CD4-positive, alpha-beta T cell treated with Interferon alpha-2 for 1 hour (primary cell): ENCODE measurements at places on chromosomes 2 and 18.

GRCh38 chr2:82993609-82994008 lies 1465.5 kb downstream of the SUCLG1 start:
- no peak for DNase-seq

- no peak for DNase-seq
Measured at GRCh38 chr2:237344942-237345341, 69.0 kb downstream of the COL6A3 start.

DNA sequence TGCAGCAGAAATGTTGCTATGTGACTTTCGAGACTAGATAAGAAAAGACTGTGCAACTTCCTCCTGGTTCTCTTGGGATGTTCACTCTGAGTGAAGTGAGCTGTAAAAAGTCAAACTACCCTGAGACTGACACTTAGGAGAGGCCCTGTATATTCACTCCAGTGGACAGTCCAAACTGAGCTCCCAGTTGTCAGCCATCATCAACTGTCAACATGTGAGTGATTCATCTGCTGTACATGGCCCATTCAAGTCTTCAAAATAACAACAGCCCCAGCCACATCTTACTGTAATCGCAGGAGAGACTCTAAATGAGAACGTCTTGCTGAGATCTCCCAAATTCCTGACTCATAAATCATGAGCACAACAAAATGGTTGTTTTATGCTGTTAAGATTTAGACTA lies 8.5 kb upstream of the UNC80 start:
- no peak for DNase-seq

DNA sequence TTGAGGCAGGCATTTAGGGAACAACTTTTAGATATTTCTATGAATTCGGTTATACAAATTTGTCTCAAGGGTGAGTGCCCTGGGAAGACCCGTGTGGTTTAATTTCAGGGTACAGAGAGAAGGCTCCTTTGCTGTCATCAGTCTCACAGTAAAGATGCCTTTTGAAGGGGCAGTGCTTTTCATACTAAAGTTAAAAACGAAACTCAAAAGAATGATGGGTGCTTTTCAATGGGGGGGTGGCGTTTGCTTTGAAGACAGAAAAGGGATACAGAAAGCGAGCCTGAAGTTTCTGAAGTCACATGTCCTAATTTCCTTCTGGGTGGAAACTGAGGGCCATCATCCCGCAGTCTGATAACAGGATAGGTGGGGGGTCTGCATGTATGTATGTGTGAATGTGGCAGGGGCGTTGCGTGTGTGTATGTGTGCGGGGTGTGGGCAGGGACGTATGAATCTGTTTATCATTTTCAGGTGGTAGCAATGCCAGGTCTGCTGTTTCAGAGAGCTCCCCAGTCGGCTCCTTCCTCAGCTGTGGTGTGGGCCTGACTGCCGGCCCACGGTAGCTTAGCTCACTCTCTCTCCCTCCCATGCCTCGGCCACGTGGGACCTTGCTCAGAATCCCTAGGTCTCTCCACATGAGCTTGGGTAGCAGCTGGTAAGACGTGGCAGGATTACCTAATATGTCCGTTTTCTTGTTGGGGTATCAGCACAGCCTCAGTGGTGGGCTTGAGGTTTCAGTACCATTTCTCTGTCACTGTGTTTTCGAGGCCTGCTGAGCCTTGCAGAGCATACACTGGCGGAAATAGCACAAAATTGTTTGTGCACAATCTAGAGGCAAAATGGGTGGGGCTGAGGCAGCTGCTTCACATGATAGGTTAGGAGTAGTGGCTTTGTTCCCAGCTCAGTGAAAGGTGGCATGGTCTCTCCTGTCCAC lies 32.7 kb downstream of the ARHGAP25 start:
- DNase-seq = peak; percentile 68

DNA sequence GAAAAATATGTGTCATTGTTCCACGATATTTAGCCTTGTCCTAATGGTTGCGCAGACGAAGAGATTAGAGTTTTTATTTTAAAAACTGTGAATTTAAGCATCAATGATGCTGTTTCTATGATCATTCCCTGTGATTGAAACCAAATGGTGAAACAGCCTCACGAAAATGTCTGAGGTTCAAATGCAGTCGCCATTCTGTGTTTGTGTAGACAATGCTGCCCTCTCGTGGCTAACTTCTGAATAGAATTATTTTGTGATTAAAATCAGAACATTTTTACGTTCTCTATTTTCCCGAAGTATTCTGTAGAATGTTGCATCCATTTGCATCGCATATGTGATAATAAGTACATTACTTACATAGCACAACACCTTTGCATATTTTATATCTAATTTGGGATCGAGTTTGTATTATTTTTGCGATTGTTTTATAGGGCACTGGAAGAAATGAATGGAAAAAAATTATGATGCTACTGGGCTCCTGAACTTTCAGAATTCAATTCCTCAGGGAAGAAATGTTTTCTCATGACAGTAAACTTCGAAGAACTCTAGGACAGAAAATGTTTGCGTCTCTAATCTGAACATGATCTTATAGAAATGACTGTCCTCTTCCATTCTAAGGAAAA lies 54.8 kb upstream of the CREB1 start:
- DNase-seq = peak; percentile 29

- DNase-seq = no peak
Measured at GRCh38 chr2:238404406-238405216, 22.1 kb upstream of the ASB1 start.

GRCh38 chr2:96622544-96622943 lies 15.6 kb downstream of the KANSL3 start:
- no peak for DNase-seq

DNA sequence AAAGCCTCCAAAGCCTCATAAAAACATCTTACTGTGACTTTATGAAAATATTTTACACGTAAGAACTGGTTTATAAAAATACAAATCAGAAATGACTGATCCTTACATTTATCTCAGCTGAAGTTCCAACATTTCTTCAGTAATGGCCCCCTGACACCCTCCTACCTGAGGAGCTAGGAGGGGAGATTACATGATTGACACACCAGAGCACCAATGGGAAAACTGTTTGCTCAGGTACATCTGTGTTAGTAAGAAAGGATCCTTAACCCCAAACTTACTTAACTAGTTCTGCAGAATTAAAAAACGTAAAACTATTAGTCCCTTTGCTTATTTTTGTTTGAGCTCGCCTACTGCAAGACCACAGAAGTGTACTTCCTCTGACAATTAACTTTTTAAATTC lies 27.0 kb downstream of the ENOSF1 start:
- no peak for DNase-seq

- DNase-seq = no peak
Measured at GRCh38 chr2:146677280-146677679, 1167.5 kb upstream of the ACVR2A start.

GRCh38 chr2:1758171-1758570 lies 13.9 kb upstream of the PXDN start:
- no peak for DNase-seq

- no peak for DNase-seq
Measured at GRCh38 chr2:30464544-30465170, 17.6 kb downstream of the LCLAT1 start.

DNA sequence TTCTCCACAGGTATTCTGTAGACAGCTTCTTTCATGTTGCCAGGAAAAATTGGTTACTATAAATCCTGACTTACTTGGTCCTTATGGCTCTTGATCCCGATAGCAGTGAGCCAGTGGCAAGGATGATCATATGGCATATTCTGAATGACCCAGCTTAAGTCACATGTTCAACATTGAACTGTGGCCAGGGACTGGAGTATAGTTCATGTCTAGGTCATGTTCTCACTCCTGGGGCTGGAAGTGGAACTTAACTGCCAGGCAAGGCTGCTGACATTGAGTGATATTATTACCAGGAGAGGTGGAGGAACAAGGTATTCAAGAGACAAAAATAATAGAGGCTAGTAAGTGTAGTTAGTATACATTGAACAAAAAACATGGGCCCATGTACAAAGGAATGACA lies 26.2 kb downstream of the R3HDM1 start:
- DNase-seq = no peak

GRCh38 chr2:66212749-66213148 lies 222.2 kb upstream of the MEIS1 start:
- no peak for DNase-seq

DNA sequence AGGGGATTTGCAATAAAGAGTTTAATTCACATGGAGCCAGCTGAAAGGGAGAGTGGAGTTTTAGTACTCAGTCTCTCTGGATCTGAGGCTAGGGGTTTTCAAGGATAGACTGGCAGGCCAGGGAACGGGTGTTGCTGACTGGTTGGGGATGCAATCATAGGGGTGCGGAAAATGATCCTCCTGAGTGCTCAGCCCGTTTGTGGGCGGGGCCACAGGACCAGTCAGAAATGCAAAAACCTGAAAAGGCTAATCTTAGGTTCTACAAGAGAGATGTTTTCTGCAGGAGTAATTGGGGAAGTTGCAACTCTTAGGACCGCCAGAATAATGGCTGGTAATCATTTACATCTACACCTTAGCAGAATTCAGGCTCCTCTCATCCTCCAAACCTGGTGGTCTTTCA lies 2.5 kb downstream of the NFU1 start:
- no peak for DNase-seq

DNA sequence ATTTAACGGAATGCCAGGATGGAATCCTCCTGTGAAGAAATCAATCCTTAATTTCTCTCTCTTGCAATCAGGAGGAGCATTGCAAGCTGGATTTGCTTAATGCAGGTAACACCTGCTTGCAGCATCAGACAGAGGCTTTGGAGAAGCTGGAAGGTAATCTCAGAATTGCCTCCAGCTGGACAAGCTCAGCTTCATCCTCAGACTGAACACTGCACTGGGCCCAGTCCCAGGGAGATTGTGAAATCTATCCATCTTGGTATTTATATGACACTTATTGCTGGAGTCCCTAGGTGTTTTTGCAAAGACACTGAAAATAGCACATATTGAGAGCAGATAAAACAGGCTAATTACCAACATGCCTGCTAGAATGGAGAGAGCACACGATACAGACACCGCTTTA lies 179.4 kb upstream of the SESTD1 start:
- DNase-seq = no peak

- no peak for DNase-seq
Measured at GRCh38 chr18:524466-524865, 24.0 kb upstream of the COLEC12 start.

DNA sequence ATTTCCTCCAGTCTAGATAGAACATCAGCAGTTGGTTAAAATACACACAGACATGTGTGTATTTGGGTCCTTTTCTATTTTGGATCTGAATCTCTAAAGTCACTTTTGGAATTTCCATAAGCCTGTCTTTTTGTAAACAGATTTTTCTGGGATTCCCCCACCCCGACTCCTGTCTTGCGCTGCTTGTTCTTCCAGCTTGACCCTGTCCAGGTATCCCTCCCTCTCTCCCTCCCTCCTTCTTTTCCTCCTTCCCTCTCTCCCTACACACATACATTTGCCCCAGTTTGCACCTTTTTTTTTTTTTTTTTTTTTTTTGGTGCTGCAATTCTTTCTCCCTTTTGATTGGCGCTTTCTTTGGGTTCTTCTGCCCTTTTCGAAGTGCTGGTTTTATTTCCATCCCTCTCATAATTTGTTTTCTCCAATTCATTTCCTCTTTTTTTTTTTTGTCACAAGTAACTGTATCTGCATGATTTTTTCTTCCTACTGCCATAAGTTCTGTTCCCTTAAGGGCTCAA lies 114.8 kb upstream of the SERTAD2 start:
- no peak for DNase-seq

DNA sequence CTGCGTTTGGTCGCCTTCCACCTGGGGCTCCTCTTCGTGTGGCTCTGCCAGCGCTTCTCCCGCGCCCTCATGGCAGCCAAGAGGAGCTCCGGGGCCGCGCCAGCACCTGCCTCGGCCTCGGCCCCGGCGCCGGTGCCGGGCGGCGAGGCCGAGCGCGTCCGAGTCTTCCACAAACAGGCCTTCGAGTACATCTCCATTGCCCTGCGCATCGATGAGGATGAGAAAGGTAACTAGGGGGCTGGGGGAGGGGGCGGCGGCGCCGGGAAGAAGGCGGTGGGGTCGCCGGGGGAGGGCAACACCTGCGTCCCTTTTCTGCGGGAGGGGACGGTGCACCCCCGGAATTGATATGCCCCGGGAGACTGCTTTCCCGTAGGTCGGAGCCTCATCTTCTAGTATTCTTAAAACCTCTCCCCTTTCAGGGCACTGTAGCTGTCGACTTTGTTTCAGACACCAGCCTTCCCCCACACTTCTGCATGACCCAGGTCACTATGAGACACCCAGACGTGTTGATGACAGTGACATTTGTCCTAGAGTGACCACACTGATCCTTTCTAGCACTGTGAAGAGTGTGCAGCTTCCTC lies 755 bp downstream of the SPAST start:
- peak; percentile 20 for DNase-seq

DNA sequence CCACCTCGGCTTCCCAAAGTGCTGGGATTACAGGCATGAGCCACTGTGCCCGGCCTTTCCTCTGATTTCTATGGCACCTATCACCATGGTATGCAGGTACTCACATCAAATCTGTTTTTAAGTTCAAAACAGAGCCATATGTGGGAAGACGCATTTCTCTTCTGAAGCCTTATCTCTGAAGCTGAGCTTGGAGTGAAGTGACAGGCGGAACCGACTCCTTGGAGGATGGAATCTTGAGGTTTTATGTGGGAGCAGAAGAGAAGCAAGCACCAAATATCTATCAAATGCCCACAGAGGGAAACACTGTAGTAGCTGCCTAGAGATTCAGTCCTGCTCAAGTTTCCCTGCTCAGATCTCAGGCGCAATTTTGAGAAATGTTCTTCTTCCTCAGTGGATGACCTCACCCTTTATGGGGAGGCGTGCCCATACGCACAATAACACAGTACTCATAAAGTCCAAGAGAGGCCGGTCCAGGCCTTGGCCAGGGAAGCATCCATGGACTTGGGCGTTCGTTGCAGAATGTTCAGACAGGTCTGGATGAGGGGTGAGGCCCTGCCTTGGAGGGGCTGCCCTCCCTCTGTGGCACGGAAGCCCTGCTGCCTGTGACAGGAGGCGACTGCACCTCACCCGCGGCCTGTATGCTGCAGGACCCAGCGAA lies 67.9 kb downstream of the HNRNPLL start:
- no peak for DNase-seq

- DNase-seq = no peak
Measured at GRCh38 chr2:221747289-221747972, 175.3 kb upstream of the EPHA4 start.

GRCh38 chr2:71706836-71707235 lies 253.5 kb downstream of the DYSF start:
- no peak for DNase-seq

DNA sequence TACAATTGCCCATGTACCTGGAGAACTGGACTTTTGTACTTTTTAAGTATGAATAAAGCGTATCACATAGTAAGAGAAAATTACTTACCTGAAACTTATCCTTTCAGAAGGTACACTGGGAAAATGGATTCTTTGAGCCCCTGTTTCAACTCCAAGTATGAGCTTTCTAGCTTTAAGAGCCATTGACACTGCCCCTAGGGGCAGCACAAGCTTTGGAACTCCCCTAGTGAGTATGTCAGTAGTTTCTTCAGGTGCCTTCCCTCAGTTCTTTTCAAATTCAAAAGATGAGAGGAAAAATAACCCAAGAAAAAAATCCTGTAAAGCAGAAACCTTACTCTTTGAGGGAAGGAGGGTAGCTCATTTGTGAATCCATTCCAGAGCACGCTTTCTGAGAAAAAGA lies 124.1 kb downstream of the MEMO1 start:
- peak; percentile 14 for DNase-seq

- DNase-seq = no peak
Measured at GRCh38 chr2:168462543-168463045, 6.5 kb downstream of the CERS6 start.

GRCh38 chr2:84427235-84428138 lies 31.6 kb downstream of the SUCLG1 start:
- DNase-seq = no peak

GRCh38 chr18:43914018-43914417 lies 636.7 kb upstream of the SYT4 start:
- no peak for DNase-seq
